ENCODE measurements at places on chromosomes 11 and 22.

GRCh38 chr22:48645766-48646165, 1181.9 kb downstream of the BRD1 start:
- DNase-seq, result no peak

- DNase-seq, result no peak
These were observed 301.1 kb downstream of the SHANK2 start for GRCh38 chr11:70951139-70951804.

- no peak for DNase-seq
These were observed 2.9 kb upstream of the LRRC32 start for GRCh38 chr11:76673176-76674142.

- no peak for DNase-seq
These were observed 218.8 kb upstream of the SORL1-AS1 start for GRCh38 chr11:121671283-121672168.

DNA sequence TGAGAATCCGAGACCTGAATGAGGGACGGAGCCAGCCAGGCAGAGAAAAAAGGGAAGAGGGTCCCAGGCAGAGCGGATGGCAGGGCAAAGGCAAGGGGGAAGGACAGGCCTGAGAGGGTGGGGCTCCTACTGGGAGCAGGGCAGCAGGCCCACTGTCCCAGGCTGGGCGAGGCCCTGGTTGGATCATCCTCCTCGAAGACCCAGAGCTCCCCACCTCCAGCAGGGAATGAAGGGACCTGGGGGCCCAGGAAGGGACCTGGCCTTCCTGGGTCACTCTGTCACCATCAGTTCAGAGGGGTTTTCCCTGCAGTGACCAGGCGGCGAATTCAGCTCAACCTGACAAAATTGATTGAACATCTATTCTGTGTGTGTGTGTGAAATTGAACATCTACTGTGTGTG, 4.0 kb downstream of the CD5 start:
- no peak for DNase-seq

GRCh38 chr11:34358258-34358727, 483 bp upstream of the ABTB2 start:
- no peak for DNase-seq

DNA sequence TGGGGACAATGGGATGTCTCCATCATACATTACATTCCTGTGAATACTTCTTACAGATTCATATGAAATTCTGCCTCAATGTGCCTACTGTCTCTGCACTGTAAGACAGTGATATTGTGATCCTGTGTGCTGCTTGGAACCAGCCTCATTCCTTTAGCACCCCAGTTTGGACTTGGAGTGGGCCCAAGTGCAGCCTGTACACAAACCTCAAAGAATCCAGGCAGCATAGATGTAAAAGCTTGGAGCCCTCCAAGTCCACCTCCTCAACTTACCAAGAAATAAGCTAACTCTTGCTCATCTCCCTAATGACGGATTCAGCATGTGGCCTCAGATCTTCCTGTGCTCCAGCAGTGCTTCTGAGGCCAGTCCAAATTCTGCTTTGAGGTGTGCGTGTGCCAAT, 24.4 kb downstream of the GRAP2 start:
- no peak for DNase-seq

DNA sequence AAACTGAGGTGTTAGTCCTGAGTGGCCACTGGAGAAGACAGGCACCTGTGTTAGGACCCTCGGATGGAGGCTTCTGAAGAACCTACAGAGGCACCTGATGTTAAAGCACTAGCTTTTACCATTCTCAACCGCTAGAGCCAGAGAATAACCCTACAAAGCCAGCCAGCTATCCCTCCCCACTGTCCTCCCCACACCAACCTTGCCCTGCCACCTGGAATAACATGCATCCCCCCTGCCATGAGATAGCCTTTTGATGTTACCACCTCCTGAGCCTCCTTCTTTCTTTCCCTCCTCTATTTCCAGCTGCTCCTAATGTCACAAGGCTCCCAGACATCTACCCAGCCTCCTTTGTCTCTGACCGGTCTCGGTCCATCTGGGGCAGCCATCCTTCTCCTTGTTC, 28.1 kb downstream of the COMMD9 start:
- no peak for DNase-seq

GRCh38 chr11:117505285-117505970, 177.8 kb downstream of the CEP164 start:
- DNase-seq, result no peak

DNA sequence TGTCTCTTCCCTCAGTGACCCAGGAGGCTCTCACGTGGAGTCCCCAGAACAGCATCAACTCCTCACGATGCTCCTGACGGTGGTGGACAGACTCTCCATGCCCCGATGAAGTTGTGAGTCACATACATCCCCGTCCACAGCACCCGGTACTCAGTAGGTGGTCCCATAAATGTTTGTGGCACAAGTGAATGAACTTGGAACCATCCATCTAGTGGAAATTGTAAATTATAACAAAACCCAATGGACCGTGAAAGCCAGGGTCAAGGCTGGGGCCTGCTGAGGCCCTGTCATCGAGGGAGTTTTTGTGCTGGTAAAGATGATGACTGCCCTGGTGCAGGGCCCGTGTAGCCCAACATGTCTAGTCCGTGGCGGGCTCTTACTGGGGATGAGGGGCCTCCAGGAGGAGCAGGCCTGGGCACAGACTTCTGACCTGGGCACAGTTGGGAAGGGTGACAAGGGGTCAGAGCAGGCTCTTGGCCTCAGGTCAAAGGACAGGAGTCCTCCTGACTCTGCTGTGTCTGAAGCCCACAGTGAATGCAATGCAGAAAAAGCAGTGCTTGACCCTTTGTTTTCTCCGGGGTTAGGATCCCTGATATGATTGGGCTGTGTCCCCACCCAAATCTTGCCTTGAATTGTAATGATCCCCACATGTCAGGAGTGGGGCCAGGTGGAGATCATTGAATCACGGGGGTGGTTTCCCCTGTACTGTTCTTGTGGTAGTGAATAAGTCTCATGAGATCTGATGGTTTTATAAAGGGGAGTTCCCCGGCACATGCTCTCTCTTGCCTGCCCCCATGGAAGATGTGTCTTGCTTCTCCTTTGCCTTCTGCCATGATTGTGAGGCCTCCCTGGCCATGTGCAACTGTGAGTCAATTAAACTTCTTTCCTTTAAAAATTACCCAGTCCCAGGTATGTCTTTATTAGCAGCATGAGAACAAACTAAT, 20.0 kb upstream of the SMIM38 start:
- no peak for DNase-seq

- no peak for DNase-seq
These were observed 14.1 kb upstream of the NUP50 start for GRCh38 chr22:45149671-45150070.

DNA sequence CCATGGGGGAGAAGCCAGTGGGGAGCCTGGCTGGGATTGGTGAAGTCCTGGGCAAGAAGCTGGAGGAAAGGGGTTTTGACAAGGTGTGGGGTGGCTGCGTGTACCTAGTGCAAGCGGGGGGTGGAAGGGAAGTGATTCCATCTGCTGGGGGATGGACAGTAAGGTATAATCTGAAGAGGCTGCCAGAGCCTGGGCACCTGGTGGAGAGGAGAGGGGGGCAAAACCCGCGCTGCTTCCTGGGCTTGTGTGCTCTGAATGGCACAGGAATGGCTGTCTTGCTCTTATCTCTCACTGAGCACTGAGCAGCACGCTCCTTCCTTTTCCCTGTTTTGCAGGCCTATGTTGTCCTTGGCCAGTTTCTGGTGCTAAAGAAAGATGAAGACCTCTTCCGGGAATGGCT, 988 bp downstream of the BANF1 start:
- no peak for DNase-seq

GRCh38 chr11:63508009-63508408, 2.1 kb downstream of the LGALS12 start:
- DNase-seq, result no peak

- no peak for DNase-seq
These were observed 7.1 kb downstream of the LRRC10B start for GRCh38 chr11:61515686-61516085.

- DNase-seq, result no peak
These were observed 883.5 kb downstream of the OPCML start for GRCh38 chr11:132648851-132649250.
